ENCODE measurements at places on chromosomes 2 and 18. TPM values are rescaled to one million over a fixed set of nuclear protein-coding genes. Genes with fewer than 3 reads are reported as not detected.

OBSL1 gene
- total RNA-seq: 53.0 TPM

G6PC2 gene
- total RNA-seq: not detected

DNAJC27 gene
- total RNA-seq: 4.9 TPM

KIF5C gene
- 2.5 TPM for total RNA-seq

TGFA gene
- total RNA-seq: 13.5 TPM

LOXHD1 gene
- not detected for total RNA-seq

AKAIN1 gene
- not detected for total RNA-seq

POTEF gene
- total RNA-seq: not detected

NYAP2 gene
- not detected for total RNA-seq

UGT1A5 gene
- total RNA-seq: 6.5 TPM

RPRM gene
- total RNA-seq: not detected

CXCR1 gene
- not detected for total RNA-seq

SNORC gene
- total RNA-seq: 48.1 TPM

GLI2 gene
- 1.0 TPM for total RNA-seq

EVX2 gene
- not detected for total RNA-seq

SAG gene
- total RNA-seq: not detected

ZNF514 gene
- 12.3 TPM for total RNA-seq

EPB41L3 gene
- total RNA-seq: 83.3 TPM

TMEM163 gene
- total RNA-seq: 1.5 TPM

TMEM198 gene
- total RNA-seq: 2.7 TPM

MALL gene
- total RNA-seq: 264 TPM

All from mucosa of descending colon (tissue), 3 donors.